Ascending aorta (tissue), 2 donors: ENCODE measurements at places on chromosomes 5 and 9.

DNA sequence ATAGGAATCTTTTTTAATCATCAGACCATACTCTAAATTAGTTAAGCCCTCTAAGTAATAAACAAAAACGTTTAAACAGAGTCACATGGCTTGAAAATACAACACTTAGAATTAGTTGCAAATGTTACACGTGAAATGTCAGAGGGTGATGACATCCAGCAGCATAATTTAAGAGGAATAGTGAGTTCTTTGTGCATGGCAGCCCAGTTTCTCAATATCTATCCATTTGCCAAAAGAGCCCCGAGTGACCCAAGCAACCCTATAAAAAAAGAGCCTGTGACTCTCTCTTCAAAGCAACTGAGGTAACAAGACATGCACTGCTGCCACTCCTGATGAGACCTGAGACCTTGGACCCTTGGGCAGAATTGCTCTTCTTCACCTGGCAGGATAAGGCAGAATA is 96.9 kb upstream of the RASA1 start:
- DNase-seq: no peak

- no peak for DNase-seq
These were observed 1.8 kb upstream of the PPARGC1B start for GRCh38 chr5:149728303-149728702.

DNA sequence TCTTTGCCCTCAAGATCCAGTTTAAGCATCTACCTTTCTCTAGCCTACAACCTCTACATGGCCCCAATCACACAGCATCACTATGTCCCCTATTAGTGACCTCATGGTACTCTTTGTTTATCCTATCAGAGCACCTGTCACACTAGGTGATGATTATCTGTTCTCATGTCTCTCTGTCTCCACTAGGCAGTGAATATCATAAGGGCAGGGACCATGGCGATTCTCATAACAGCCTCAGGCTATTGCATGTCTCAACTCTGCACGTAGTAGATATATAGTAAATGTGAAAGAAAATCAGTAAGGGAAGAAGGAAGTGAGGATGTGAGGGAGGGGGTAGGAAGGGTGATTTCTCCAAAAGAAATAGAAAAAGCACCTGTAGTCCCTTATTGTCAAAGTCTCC is 311.0 kb downstream of the NSG2 start:
- no peak for DNase-seq

GRCh38 chr9:109171926-109172325 is 4.9 kb upstream of the FRRS1L start:
- no peak for DNase-seq

- DNase-seq: peak; percentile 94
These were observed 56.2 kb downstream of the DUSP1 start for GRCh38 chr5:172714491-172715420.

- no peak for DNase-seq
These were observed 718 bp downstream of the DEPDC1B start for GRCh38 chr5:60699288-60699608.

DNA sequence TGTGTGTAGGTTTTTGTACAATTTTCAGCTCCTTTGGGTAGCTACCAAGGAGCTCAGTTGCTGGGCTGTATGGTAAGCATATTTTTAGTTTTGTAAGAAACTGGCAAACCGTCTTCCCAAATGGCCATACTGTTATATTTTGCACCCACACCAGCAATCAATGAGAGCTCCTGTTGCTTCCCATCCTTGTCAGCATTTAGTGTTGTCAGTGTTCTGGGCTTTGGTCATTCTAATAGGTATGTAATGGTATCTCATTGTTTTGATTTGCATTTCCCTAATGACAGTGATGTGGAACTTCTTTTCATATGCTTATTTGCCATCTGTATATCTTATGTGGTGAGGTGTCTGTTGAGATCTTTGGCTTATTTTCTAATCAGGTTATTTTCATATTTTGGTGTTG is 320.1 kb downstream of the MLLT3 start:
- no peak for DNase-seq

DNA sequence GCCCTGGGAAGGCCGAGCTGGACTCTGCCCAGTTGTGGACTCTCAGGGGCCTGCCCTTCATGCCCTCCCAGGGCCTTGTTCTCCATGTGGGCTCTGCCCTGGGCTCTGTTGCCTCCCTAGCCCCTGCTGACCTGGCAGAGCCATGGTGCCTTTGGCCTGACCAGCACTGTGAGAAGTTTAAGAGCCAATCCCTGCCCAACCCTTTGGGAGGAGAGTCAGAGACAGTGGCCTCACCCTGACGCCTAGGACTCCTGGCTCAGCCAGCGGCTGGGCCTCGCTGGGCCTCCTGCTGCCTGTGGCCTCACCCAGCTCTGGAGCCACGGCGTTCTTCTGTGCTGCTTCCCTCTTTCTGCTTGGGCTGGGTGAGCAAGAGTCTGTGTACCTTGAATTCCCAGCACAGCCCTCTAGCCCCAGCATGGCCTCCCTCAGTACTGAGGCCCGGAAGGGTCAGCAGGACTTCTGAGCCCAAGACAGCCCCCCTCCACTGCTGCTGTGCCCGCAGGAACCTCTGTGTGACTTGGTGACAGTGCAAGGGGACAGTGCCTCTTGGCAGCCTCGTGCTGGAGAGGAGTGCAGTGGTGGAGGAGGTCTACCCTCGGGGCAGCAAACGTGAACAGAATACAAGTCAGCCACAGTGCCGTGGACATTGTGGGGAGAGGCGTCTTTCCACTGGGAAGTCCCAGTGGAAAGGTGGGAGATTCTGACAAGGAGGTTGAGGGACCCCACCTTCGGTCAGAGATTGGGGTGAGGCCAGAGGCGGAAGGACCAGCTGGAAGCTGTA is 97.4 kb downstream of the CACNA1B start:
- DNase-seq: peak; percentile 40

DNA sequence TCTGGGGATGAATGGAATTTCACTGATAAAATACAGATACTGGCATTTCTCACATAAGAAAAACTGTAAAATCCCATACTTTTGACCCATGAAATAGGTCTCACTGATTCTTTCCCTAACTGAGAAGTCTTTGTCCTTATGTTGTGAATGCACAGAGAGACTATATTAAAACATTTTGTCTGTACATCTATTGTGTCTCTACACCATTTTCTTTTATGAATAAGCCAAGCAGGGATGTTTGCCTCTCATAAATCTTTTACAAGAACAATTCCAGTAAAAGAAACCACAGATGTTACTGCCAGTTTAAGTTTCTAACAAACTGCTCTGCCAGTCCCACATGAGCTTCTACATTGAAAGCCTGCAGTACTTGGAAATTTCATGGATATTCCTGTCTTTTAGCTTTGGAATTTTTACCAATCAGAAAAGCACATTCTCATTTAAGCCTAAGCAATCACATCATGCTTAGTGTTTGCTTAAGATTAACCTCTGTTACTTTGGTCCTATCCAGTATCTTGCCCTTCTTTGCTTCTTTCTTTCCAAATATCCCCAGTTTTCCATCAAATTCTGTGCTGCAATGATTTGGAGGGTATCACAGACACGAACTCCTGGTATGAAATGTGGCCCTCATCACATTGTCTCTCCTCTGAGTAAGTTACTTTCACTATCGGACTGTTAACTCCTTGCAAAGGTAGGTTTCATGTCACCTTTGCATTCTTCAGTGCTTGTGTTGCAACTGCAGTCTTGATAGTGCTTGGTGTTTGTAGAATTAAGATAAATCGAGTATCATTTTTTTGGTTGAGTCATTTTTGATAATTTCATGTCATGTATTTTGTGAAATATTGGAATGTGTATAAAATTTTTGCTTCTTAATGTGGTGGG is 415.1 kb upstream of the ADAMTSL1 start:
- no peak for DNase-seq

GRCh38 chr9:87034841-87035240 is 87.5 kb upstream of the GAS1 start:
- DNase-seq: no peak

GRCh38 chr5:6379246-6379645 is 899 bp upstream of the MED10 start:
- no peak for DNase-seq

- no peak for DNase-seq
These were observed 98.6 kb upstream of the PIK3R1 start for GRCh38 chr5:68116868-68117411.

GRCh38 chr9:108383796-108384195 is 472.0 kb downstream of the ACTL7B start:
- no peak for DNase-seq

- DNase-seq: peak; percentile 74
These were observed 17.1 kb upstream of the NRARP start for GRCh38 chr9:137319011-137319738.

- no peak for DNase-seq
These were observed 623.6 kb upstream of the CDH18 start for GRCh38 chr5:20611620-20612019.

GRCh38 chr9:35342221-35342958 is 147.5 kb upstream of the RUSC2 start:
- DNase-seq: no peak

- DNase-seq: no peak
These were observed 62.5 kb downstream of the EXOSC2 start for GRCh38 chr9:130756037-130756436.

DNA sequence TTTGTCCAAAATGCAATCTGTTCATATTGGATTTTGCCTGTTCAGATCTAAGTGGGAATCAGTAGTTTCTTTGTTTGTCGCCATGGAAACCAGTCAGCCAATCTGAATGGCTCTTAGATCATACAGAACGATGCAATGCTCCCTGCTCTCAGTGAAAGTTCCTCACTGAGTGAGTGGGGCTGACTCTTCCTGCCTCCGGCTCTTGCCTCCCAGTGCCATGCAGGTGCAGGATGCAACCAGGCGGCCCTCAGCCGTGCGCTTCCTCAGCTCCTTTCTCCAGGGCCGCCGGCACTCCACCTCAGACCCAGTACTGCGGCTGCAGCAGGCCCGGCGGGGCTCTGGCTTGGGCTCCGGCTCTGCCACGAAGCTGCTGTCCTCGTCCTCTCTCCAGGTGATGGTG is at the start of gene PTPDC1:
PTPDC1 (plus strand) TSS at position 151 of the 400 bp plus-strand sequence; CDS start at position 218, 67 bp downstream.
- no peak for DNase-seq

- no peak for DNase-seq
These were observed 13.4 kb downstream of the ZMAT2 start for GRCh38 chr5:140713562-140714094.

DNA sequence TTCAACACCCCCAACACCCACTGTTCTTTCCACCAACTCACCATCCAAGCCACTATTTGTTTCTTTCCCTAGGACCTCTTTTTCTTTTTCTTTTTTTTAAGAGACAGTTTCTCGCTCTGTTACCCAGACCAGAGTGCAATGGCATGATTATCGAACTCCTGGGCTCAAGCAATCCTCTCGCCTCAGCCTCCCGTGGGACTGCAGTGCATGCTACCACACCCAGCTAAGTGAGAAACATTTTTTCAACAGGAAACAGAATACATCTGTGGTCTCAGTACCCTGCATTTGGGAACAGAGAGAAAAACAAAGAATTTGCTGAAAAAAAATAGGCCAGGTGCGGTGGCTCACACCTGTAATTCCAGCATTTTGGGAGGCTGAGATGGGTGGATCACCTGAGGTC is 24.6 kb downstream of the B4GALT1 start:
- DNase-seq: no peak

GRCh38 chr9:112753725-112754124 is 3.2 kb downstream of the SNX30 start:
- DNase-seq: no peak

DNA sequence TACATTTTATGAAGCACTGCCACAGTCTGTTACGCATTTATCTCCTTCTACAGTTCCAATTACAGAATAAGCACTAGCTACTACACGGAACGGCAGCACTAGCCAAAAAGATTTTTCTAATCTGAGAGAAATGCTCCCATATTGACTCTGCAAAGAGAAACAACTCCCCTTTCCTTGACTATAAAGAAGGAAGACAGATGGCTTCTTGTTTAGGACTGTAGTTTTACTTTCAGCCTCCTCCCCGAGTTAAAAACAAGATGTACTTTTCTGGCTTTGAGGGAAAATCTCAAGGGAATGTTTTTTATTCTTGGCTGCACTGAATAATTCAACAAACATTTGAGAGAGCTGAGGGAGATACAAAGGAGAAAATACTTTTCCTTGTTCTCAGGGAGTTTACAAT is 1.9 kb upstream of the SLC44A1 start:
- no peak for DNase-seq

GRCh38 chr9:98806394-98807035 is 955 bp upstream of the GALNT12 start:
- DNase-seq: no peak

- no peak for DNase-seq
These were observed 121.6 kb upstream of the TARS1 start for GRCh38 chr5:33319151-33319550.

- no peak for DNase-seq
These were observed 45.5 kb downstream of the SH3RF2 start for GRCh38 chr5:145981589-145982571.

DNA sequence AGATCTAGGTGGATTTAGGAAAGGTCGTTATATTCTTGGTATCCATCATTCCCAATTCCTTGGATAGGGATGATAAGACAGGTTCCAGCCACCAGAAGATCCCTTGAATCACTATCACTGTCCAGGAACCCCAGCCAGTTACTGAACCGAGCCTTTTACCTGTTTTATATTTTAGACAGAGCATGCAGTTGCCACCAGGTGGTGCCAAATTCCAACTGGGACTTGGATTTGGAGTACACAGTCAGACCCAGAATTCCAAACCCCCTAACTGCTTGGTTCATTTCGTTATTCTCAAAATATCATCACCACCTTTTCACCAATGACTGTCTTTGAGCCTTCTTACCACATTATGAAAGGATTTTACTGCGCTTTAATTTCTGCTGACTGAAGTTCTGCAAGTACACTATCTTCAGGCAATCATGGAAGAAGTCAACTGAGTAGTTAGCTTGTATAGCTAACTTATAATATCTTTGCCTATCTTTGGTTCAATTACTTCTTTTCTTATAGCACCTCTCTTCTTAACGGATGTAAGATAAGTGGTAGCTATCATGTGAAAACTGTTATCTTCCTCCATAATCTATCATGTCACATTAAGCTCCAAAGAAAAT is 191.8 kb downstream of the PRR16 start:
- DNase-seq: no peak

DNA sequence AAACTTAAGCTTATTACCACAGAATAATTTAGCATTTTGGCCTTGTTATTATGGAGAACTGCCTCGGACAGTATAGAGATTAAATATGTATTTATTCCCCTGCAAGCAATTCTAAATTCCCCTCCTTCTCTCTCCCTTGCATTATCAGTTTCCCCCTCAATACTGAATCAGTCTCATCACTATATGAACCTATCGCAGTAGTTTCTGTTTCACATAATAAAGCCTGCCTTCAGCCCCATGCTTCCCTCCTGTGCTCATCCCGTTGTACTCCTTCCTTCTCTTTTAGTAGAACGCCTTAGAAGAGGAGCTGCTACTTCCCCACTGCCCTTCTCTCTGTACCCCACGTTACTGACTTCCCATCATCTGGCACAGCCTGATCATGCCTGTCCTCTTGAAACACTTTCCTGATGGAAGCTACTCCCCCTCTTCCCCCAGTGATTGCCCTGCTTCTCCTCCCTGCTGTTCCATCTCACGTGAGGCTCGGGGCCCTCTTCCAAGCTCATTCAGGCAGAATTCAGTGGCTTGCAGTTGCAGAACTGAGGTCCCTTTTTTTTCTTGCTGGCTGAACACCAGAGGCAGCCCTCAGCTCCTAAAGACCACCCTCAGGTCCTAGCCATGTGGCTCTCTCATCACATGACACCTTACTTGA is 93.4 kb downstream of the PPIC start:
- no peak for DNase-seq

GRCh38 chr5:80592761-80593160 is 22.7 kb upstream of the ANKRD34B start:
- no peak for DNase-seq

- no peak for DNase-seq
These were observed 495.4 kb downstream of the MAT2B start for GRCh38 chr5:164000819-164001218.

GRCh38 chr9:136599074-136599531 is 53.3 kb upstream of the NOTCH1 start:
- DNase-seq: no peak

GRCh38 chr5:137091472-137091871 is 407.7 kb downstream of the SPOCK1 start:
- no peak for DNase-seq
